ENCODE measurements at places on chromosomes 12 and 14.

GRCh38 chr12:13749389-13749788 lies 232.0 kb downstream of the GRIN2B start:
- DNase-seq, result no peak

GRCh38 chr14:95396221-95396620 lies 76.5 kb upstream of the CLMN start:
- no peak for DNase-seq

DNA sequence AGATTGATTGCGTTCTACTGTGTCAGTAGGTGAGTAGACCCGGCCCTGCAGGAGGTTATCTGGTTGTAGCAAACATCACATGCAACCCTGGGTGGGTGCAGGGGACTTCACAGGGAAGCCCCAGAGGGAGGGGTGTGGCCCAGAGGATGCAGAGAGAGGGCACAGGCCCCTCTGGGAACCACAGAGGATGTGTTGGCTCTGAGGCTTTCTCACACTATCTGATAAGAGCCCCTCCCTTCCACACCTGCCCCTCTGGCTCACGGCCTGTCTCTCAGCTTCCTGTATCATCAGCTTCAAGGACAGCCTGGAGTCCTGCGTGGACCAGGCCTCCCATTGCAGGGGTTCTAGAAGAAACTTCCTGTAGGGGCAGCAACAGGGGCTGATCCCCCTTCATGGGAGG lies 101.9 kb downstream of the RIN3 start:
- peak; percentile 53 for DNase-seq

- no peak for DNase-seq
Measured at GRCh38 chr14:63852271-63852816, 460 bp upstream of the SYNE2 start.

- DNase-seq, result no peak
Measured at GRCh38 chr14:75570797-75571196, 7.6 kb upstream of the FLVCR2 start.

DNA sequence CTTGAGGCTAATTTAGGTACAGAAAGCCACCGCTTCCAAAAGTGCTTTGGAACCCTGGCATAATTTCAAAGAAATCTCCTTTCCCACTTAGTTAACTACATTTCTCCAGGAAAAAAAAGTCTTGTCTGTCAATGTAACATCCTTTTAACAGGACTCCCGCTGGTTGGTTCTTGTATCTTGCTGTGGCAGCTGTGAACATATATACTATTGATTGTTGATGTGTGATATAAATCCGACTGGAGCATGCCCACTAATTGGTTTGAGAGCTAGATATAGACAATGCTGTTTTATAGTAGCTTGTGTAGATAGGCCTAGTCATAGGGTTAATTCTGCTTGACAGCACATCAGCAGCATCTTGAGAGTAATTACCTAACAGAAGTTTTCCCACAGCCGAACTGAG lies 89.6 kb downstream of the MSRB3 start:
- no peak for DNase-seq

GRCh38 chr12:57369202-57369601 lies 61.6 kb downstream of the R3HDM2 start:
- no peak for DNase-seq

GRCh38 chr12:124914392-124915238 lies at the start of gene UBC:
UBC (minus strand) TSS chr12:124914650; CDS start chr12:124913771, 879 bp downstream.
- peak; percentile 88 for DNase-seq

- DNase-seq, result no peak
Measured at GRCh38 chr12:118649765-118650585, 273.6 kb downstream of the SUDS3 start.

DNA sequence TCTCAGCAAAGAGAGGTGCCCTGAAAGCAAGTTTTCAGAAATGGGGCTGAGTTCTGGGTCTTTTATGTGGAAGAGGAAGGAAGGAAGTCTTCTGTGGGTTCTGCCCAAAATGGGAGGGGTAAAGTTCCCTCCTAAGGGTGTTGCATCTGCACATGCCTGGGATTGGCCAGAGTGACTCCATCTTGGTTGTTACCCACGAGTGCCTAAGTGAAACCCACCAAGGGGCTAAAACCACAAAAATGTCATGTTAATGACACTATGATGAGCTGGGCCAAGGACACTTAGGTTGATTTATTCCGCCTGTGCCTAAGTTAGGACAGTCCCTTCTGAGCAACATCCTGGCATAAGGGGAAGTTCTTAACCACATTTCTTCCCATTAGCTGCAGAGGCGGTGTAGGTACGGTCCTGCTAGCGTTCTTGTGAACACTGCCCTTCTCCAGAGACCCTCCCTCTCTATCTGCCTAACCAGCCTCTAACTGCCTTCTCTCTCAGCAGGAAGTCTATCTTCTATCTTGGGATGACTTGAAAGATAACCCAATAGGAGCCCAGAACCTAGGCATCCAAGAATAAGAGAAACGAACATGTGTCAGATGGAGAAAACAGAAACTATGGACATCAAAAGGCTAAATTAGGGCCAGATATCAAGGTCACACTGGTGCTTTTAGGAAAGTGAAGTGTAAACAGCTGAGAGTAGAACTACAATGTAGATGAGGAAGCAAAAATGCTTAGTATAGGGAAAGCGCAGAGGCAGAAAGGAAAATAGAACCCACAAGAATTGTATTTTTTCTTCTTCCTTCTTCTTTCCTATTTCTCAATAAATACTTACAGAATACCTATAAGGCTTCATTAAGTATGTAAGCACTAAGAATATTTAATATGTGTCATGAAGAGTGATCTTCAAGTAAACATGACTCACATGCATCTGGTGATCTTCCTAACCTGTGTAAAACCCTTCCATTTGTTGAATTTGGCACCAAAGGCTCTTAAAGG lies 104.2 kb upstream of the AMN1 start:
- DNase-seq, result peak; percentile 2

GRCh38 chr12:131105351-131105735 lies 151.6 kb downstream of the ADGRD1 start:
- DNase-seq, result no peak

DNA sequence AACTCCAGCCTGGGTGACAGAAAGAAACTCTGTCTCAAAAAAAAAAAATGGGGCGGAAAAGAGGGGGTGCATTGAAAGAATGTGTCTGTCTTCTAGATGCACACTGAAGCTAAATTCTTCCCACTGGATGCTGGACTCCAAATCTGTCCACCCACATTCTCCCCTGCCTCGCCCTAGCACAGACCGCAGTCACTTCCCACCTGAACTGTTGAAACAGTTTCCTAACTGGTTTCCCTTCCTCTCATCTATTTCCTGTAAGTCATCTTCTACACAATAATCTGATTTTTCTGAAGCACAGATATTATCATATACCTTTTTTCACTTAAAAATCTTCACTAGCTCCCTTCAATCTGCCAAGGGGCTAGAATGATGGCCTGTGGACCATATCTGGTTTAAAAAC lies 1.5 kb upstream of the HCAR1 start:
- DNase-seq, result no peak

GRCh38 chr12:121784460-121784859 lies 9.0 kb downstream of the RHOF start:
- DNase-seq, result no peak

Data from activated CD4-positive, alpha-beta T cell treated with anti-CD3 and anti-CD28 coated beads, Interleukin-2, amount 50 U/mL, for 1 hour (primary cell).